Urinary bladder (tissue), 4 donors: ENCODE measurements at places on chromosomes 11 and 22. TPM values are rescaled to one million over a fixed set of nuclear protein-coding genes. Genes with fewer than 3 reads are reported as not detected.

LRRC4C gene
- 7.2 TPM for total RNA-seq

DMC1 gene
- 6.9 TPM for total RNA-seq

NCF4 gene
- 9.7 TPM for total RNA-seq

OR8H1 gene
- not detected for total RNA-seq

VSIG10L2 gene
- 0.48 TPM for total RNA-seq

HIKESHI gene
- 60.8 TPM for total RNA-seq

INTS4 gene
- 50.4 TPM for total RNA-seq

SEC14L2 gene
- 6.2 TPM for total RNA-seq
